ENCODE measurements at places on chromosomes 16 and 17.
A peak's percentile ranks its signal among the peaks of the same experiment; 100 is the strongest.

GRCh38 chr17:10216213-10216938, 18.0 kb upstream of the GAS7 start:
- no peak for DNase-seq

DNA sequence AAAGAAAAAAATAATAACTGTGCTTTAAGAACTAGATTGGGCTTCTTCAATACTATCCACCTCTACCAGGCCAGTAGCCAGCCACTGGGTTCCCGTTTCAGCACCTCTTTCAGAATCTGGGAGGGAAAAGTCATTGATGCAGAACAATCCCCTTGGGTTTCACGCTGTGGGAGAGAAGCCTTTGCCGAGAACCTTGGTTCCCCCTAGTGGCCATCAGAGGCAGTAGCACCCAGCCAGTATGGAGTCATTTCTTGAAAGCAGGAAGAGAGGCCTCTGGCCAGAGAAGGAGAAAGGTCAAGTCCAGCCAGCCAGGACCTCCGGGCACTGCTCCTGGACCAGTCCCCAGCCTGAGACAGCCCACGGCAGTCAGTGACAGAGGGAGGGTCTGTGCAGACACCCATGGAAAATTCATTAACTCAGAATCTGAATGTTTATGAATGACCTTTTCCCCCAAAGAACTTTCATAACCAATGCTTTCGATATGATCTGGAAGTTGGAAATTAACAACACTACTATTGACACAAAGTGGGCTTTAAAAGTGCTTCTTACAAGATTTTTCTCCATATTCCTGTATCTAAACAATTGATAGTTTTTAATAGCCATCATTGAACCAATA, 51.2 kb upstream of the CDH5 start:
- peak; percentile 4 for DNase-seq

- DNase-seq, result peak; percentile 1
These were observed 787 bp downstream of the PRKAR1A start for GRCh38 chr17:68512960-68513474.

GRCh38 chr17:38416840-38417209, 11.4 kb upstream of the ARHGAP23 start:
- DNase-seq, result no peak

- DNase-seq, result no peak
These were observed 4.4 kb downstream of the CHD9NB start for GRCh38 chr16:53048139-53048915.

- DNase-seq, result no peak
These were observed 195.1 kb downstream of the CDRT15L2 start for GRCh38 chr17:20774472-20775135.

DNA sequence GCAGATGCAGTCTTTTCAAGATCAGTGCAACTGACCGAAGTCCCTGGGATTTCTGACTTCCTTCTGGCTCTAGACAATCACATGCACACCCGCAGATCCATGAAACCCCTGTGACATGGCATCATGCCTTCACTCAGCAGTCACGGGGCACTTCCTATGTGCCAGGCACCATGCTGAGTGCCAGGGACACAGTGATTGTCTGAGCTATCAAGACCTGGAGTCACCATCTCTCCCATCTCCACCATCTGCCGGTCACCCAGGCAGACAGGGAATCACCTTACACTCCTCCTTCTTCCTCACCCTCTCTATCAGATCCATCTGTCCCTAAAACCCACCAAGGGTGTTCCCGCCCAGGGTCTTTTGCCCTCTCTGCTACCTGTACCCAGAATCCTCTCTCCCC, 5.3 kb downstream of the BEAN1 start:
- no peak for DNase-seq

Data from stimulated activated CD4-positive, alpha-beta T cell treated with anti-CD3 and anti-CD28 coated beads, Interleukin-15, amount 100 ng/mL, for 1 hour (primary cell).